Stimulated activated CD4-positive, alpha-beta T cell treated with anti-CD3 and anti-CD28 coated beads, TNF-alpha, amount 100 ng/mL, for 1 hour (primary cell): ENCODE measurements at places on chromosomes 13 and 19.

- DNase-seq, result no peak
Measured at GRCh38 chr13:64206430-64207225, 2791.0 kb upstream of the PCDH20 start.

DNA sequence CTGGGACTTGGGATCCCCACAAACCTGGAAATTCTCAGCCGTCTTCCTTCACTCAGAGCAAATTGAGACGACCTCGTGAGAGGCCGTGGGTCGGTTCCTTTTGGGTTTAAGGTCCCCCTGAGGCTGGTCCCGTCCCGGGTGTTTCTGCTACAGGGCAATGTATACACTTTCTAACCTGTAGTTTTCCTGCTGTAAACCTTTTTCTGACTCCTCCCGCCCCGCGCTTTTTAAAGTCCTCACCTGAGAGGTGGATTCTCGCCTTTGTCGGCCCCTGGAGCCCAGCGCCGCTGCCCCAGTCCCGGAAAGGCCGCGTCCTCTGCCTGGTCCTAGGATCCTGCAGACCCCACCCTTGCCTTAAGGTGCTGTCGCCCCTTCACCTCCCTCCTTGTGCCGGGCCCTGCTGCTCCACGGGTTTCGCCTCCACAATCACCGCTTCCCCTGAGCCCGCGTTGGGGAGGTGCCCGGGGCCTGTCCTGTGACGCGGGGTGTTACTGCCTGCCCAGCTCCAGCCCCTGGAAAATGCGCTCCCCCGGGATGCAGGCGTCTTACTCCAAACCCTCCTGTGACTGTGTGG lies 391 bp downstream of the ZNF761 start:
- no peak for DNase-seq

DNA sequence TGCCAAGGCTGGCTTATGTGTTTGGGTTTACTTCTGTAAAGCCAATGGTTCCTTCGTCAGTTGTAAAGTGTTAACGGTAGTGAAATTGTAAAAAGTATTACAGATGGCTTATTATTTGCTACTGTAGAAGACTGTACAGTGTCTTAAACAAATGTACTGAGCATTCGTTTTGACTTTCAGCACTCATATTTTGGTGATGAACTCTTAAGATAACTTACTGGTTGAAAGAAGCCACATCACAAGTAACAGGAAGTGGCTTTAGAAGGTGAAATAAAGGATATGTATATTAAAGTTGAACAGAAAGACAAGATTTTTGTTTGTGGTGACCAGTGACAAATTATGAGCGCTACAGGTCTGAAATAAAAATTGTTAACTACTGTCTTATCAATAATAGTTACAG lies 64.2 kb downstream of the URI1 start:
- no peak for DNase-seq

- DNase-seq, result no peak
Measured at GRCh38 chr13:25587326-25587980, 215.7 kb downstream of the ATP8A2 start.

- no peak for DNase-seq
Measured at GRCh38 chr13:73451221-73452029, 392.6 kb downstream of the KLF5 start.

GRCh38 chr13:28128926-28129325 lies 9.4 kb upstream of the PAN3 start:
- no peak for DNase-seq

- DNase-seq, result no peak
Measured at GRCh38 chr19:49340069-49340864, 5.1 kb downstream of the CD37 start.

DNA sequence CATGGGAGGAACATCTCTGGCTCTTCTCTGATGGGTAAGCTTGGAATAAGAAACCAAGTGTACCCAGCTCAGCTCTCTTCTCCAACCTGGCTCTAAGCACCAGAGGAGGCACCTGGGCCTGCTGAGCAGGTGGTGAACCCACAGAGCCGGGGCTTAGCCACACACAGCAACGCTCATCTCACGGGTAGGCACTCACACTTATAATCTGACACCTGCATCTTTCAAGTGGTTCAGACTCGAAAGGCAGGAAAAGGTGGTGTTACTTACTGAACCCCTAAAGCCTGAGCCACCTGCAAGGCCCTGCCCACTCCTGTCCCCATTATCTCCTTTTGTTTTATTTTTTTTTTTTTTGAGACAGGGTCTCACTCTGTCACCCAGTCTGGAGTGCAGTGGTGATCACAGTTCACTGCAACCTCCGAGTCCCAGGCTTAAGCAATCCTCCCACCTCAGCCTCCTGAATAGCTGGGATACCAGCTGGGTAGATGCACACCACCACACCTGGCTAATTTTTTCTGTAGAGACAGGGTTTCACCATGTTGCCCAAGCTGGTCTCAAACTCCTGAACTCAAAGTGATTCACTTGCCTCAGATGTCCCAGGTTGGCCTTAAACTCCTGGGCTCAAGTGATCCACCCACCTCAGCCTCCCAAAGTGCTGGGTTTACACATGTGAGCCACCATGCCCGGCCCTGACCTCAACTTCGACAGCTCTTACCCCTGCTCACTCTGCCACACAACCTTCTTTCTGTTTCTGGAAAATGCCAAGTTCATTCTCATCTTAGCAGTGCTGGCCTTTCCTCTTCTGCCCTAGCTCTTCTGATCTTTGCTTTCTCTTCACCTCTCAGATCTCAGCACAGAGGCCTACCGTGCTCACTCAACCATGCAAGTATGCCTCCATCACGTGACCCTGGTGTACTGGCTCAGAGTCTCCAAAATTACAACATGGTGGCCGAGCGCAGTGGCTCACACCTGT lies 9.7 kb downstream of the FBXL12 start:
- DNase-seq, result no peak

- DNase-seq, result peak; percentile 13
Measured at GRCh38 chr19:39941615-39942365, 7.4 kb upstream of the FCGBP start.

GRCh38 chr19:51421229-51422052 lies 4.0 kb upstream of the SIGLEC10 start:
- no peak for DNase-seq

GRCh38 chr19:48961051-48961649 lies 4.0 kb upstream of the FTL start:
- DNase-seq, result no peak

- no peak for DNase-seq
Measured at GRCh38 chr19:29487432-29487831, 38.4 kb upstream of the VSTM2B start.

DNA sequence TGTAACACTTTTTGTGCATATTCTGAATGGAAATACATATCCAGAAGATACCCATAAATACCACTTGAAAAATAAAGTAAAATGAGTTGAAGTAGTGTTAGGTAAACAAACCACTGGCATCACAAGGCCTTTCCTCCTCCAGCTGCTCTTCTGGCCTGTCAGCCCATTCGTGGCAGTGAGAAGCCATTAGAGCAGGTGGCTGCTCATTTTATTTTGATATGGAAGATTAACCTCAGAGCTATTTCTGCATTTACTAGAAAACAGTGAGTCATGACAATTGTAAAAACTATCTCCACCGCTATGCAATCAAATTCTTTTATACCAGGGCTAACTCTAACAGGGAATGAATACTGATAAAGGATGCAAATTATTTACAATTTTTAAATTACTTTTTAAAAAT lies 2898.1 kb downstream of the PCDH9 start:
- DNase-seq, result no peak

DNA sequence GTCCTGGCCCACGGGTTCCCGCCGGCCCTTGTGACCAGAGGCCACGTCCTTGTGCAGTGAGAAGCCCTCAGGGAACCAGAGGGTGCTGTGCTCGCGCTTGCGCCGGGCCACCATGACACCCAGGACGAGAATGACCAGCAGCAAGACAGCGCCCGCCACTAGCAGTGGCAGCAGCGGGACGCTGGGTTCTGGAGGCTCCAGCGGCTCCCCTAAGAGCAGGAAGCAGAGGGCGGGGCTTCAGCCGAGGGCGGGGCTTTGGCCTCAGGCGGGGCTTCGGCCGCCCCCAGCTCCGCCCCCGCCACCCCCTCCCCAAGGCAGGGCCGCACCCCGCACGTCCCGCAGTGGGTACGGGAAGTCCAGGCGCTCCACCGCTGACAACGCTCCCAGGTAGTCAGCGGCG lies 30.4 kb downstream of the NOTCH3 start:
- no peak for DNase-seq

- no peak for DNase-seq
Measured at GRCh38 chr19:48123907-48124651, 13.5 kb upstream of the PLA2G4C start.

DNA sequence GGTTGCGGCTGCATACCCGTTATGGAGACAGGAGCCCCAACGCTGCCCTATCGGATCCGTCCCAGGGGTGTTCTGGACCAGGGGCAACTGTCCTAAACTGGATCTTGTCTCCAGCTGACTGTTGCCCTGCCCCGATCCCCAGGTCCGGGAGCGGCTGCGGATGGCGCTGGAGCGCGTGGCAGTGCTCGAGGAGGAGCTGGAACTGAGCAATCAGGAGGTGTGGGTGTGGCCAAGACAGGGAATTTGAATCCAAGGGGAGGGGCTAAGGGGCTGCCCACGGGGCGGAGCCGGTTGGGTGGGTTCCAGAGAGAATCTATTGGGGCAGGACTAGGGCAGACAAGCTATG lies 9.9 kb downstream of the PPFIA3 start:
- DNase-seq, result no peak

GRCh38 chr19:2617393-2618165 lies 84.9 kb downstream of the GNG7 start:
- DNase-seq, result no peak

GRCh38 chr19:35901854-35902661 lies at the start of gene HCST:
Gene HCST, plus strand, starts transcription at chr19:35902529. Its CDS starts 65 bp downstream, at chr19:35902594.
- DNase-seq, result no peak

DNA sequence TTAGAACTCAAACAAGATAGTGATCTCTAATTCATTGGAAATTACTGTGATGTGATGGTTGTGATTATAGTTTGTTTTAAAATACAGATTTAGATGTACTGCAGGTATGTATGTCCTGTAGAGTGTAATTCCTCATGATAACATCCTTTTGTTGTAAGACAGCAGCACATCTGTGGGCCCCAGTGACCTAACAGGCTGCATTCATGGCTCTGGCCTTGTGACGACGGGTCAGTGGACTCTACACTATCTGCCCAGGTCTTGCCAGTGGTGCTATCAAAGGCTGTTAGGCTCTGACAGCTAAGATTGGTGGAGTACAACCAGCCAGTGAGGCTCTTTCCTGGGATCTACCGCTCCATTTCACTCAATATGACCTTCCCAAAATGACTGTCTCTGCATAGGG lies 158.4 kb downstream of the MTUS2 start:
- no peak for DNase-seq

DNA sequence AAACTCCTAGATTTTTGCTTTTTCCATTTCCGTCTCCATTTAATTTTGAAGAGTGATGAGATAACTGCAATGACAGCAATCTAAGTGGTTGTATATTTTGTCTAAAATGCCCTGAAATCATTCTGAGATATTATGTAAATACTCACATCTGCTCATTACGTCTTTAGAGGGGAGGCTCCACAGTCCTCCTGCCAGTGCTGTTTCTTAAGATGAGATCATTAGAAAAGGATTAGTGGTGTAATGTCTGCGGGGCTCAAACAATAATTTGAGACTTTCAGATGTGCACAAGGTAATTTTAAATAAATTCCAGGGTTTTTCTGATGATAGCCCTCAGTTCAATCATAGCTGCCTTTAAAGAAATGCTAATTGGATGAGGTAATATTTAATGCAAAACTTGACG lies 437.9 kb downstream of the FOXO1 start:
- no peak for DNase-seq

DNA sequence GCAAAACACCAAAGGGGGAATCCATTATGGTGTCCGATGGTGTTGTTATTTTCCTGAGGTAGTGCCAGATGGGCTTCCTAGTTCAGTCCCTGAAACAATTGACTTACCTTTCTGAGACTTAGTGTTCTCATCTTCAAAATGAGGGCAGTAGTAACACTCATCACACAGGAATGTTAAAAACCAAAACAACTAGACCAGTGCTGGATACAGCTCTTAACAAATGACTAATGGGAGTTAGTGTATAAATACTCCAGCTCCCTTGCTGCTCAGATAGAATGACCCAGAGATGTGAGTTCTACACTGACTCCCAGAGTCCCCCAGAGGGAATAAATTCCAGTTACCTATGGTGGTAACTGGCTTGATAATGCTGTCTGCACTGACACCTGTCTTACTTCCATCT lies 49.9 kb downstream of the MBD3L2B start:
- no peak for DNase-seq

GRCh38 chr13:71797517-71797916 lies 69.5 kb downstream of the DACH1 start:
- DNase-seq, result no peak

GRCh38 chr19:10173527-10173926 lies 21.2 kb downstream of the DNMT1 start:
- no peak for DNase-seq

- DNase-seq, result no peak
Measured at GRCh38 chr13:28490061-28490460, 4.9 kb downstream of the FLT1 start.

DNA sequence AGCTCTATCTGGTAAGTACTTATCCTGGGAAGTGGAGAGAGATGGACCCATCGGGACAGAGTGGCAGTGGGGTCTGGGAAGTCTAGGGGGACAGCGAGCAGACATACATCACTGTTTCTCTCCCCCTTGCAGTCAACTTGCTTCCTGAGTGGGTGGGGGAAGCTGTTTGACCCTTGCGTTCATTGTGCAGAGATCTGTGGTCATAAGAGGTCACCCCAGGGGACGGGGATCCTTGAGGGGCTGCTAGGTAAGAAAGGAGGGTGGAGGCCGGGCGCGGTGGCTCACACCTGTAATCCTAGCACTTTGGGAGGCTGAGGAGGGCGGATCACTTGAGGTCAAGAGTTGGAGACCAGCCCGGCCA lies 474 bp downstream of the ARHGEF18 start:
- DNase-seq, result no peak

DNA sequence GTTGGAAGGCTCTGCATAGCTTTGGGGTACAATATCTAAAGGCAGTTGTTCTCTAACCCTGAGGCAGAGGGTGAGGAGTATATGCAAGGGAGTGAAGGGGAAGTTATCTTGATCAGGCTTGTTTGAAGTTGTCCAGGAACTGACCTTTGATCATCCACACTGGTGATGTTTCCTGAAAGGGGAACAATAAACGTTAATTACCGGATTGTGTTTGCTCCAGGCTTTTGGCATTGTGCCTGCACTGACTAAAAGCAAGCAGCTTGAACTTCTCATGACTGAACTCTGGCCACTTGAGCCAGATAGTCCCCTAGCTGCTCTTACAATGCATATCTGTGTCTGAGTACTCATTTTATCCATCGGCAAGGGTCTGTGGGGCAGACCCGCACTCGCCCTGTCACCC lies 27.0 kb upstream of the ZNF726 start:
- no peak for DNase-seq
